ENCODE measurements at places on chromosomes 5 and 9. TPM values are rescaled to one million over a fixed set of nuclear protein-coding genes. Genes with fewer than 3 reads are reported as not detected.

DNA sequence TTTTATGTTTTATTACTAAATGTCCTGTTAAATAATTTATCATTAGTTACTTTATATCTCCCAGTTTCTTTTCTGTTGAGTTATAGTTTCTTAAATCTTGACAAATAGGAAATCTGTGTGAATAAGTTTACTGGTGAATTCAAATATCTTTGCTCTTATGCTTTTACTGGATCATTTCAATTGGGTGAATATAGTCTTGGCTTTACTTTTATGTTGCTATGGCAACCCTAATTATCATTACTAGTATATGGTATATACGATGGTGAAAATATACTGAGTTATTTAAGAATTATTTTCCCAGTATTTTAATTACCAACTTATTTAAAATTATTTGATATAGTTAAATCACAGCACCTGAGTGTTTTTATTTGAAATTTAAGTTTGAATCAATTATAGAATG lies 363.0 kb downstream of the CDH10 start:
- no peak for ATAC-seq

- no peak for ATAC-seq
Observed at GRCh38 chr9:125505988-125506438, 201.0 kb downstream of the MAPKAP1 start.

- ATAC-seq, result no peak
Observed at GRCh38 chr5:88858392-88858791, 24.6 kb downstream of the MEF2C start.

DNA sequence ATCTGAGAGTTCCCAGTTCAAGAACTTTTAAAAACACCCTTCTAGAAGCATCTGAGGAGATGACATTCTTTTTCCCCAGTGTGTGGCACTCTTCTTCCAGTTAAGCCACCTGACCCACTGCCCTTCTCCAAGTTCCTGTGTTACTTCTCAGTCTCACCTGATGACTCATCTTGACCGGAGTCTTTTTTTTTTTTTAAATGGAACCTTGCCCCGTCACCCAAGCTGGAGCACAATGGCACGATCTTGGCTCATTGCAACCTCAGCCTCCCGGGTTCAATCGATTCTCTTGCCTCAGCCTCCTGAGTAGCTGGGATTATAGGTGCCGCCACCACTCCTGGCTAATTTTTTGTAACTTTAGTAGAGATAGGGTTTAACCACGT lies 224.1 kb upstream of the DAB2 start:
- peak; percentile 78 for ATAC-seq

GRCh38 chr5:33801292-33801691 lies 90.5 kb downstream of the ADAMTS12 start:
- no peak for ATAC-seq

DNA sequence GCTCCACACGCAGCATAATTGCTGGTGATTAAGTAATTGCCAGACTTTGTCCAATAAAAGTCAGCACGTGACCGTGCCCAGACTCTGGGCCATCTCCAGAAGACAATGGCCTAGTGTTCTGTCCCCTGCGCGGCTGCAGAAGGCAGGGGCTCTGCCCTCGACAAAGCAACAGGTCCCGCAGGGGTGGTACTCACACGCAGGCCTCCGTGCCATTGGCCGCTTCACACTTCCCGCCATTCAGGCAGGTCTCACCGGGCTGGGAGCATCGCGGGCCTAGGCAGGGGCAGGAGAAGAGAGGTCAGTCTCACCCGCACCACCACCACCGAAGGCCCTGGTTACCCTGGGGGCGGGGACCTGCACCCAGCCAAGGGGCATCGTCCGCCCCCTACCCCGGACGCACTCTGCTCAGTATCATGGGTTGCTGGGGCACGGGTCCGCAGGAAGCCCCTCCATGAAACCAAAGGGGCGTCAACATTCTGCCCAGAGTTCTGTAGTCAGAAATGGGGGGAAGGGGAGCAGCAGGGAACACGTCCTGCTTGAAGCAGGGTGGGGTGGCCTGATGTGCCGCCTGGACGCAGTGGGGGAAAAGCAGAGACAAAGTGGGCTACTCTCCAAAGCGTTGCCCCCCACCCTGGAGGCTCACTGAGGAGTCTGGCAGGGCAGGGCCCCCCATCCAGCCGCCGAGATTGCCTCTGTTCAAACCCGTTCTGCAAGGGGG lies 1.9 kb downstream of the NOTCH1 start:
- ATAC-seq, result no peak

KIAA1958 gene
- total RNA-seq, result 3.9 TPM

TGFBI gene
- 13.4 TPM for total RNA-seq

GRCh38 chr5:107337281-107337680 lies 333.5 kb downstream of the EFNA5 start:
- peak; percentile 100 for ATAC-seq

ORM2 gene
- total RNA-seq, result 0.36 TPM

- no peak for ATAC-seq
Observed at GRCh38 chr5:160262151-160263074, 33.1 kb downstream of the FABP6 start.

- no peak for ATAC-seq
Observed at GRCh38 chr9:75147638-75148037, 59.3 kb downstream of the OSTF1 start.

FEM1C gene
- 9.0 TPM for total RNA-seq

- ATAC-seq, result peak; percentile 63
Observed at GRCh38 chr9:76302947-76303550, 91.2 kb downstream of the RFK start.

EXOSC2 gene
- 19.6 TPM for total RNA-seq

DNA sequence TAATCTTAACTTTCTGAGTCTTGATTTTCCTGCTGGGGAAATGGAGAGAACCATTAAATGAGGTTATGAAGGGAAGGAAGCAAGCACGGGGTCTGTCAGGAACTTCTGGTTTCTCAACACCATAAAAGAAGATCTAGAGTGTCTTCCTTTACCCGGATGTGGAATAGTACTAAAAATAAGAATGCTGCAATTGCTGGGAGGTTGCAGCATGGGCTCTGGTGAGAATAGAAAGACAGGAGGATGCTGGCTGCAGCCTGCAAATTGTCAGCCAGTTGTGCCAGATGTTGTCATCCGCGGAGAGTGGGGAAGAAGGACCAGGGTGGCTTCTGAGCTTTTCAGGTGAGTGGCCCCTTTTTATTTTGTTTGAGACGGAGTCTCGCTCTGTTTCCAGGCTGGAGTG lies 69.3 kb upstream of the STC2 start:
- no peak for ATAC-seq

C5 gene
- total RNA-seq, result 3.1 TPM

NR6A1 gene
- 1.7 TPM for total RNA-seq

DNA sequence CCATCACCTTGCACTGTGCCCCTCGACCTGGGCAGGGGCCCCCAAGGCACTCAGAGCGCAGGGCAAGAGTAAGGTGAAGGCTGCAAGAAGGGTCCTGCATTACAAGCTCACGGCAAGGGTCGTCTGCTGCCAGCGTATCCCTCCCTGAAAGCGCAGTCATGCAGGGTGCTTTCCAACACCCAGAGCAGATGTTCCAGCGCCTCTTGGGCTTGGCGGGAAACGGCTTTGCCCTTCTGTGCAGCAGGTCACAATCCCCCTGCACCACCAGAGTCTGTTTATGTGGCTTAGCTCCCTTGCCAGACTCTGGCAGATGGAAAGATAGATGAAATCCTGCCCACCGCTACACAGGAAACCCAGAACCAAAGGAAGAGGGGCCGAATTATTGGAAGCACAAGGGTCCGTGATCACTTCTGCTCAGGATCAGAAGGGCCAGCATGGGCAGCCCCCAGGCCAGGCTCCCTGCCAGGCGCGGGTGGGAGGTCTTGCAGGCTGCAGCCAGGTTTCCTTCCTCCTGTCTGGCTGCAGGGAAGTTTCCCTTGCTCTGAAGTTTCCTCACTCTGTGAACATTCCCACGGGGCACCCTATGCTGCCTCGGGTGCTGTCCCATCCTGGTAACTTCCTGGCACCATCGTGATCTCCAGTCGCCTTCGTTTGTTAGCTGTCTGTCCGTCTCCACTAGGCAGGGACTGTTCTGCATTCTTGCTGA lies 132.2 kb downstream of the ZNF354C start:
- ATAC-seq, result no peak

PCDHB4 gene
- 0.52 TPM for total RNA-seq

- no peak for ATAC-seq
Observed at GRCh38 chr9:117697046-117697445, 7.2 kb upstream of the TLR4 start.

DNA sequence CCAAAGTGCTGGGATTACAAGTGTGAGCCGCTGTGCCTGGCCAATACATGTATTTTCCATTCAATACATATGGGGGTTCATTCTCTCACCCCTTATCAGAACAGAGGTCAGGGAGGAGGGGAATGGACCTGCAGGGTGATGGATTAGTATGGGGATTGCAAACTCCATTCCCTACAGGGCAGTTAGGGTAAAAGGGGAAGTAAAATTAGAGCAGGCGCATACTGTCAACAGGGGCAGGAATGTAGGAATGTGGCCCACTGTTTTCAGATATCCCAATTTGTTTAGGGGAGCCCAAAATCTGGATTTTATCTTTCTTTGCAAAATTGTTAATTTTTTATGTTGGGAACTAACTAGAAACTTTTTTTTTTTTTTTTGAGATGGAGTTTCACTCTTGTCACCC lies 46.4 kb upstream of the SLC44A1 start:
- ATAC-seq, result no peak

DNA sequence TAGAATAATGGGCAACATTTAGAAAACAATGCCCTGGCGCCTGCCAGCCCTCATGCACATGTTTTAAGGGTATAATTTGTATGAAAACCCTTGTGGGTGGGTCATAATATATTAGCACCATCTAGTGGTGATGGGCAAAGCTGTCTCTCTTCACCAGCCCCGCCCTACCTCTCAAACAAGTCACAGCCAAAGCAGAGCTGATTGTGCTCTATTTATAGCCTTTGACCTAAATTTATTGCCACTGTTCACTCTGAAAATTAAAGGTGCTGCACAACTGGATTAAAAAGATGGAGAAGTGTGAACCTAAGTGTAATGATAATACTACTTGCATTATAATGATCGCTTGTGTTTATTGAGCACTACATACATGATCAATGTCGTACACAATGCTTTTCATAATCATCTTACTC lies 131.9 kb upstream of the ANKH start:
- peak; percentile 88 for ATAC-seq

DNA sequence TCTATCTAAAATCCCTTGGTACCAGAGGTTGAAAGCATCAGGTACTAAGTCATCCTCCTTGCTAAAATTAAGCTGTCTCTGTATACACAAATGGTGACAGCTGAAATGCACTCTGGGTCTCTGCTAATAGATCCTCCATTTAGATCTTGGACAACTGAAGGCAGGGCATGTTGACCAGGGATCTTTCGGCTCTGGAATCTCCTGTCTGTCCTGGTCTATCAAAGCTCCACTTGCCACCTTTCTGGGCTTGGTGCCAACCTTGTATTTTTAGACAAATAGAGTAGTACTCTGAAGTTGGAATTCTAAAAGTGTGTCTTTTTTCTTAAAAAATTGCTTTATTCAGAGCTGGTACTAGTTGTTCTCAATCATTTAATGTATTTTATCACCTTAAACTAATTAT lies 135.2 kb upstream of the HMHB1 start:
- no peak for ATAC-seq

GABRG2 gene
- total RNA-seq, result not detected

- ATAC-seq, result peak; percentile 50
Observed at GRCh38 chr5:93789173-93790067, 48.0 kb upstream of the POU5F2 start.

RANBP3L gene
- total RNA-seq, result 0.16 TPM

SPATA31A3 gene
- not detected for total RNA-seq

DNA sequence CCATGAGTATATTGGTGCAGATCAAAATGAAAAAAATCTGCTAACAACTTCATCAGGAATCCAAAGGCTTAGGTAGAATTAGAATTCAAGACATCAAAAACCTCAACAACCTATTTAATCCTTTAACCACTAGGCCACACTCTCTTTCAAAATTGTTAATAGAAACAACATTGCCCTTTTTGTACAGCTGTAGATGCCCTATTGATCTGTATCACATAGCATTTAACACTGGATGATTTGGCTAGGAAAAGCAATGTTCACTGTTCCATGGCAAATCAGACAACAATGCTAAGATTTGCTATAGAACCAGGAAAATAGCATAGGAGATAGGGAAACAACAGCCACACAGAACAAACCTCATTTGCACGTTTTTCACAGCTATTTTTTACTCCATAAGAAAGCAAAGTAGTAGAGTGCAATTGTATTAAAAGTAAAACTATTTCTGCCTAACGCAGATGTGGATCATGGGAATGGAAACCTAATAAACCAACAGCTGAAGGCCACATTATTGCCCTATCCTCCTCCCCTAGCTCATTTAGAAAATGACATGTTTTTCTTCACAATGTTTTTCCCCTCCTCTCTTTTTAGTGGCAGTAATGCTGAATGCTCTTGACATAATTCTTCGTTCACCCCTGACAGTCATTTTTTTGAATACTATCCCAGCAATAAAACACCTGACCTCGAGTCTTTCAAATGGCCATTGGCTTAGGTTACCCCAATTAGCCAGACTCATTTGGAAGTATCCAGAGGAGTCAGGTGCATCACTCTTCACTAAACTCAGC lies 373.0 kb upstream of the CCNH start:
- no peak for ATAC-seq

TICAM2 gene
- 1.2 TPM for total RNA-seq

DNA sequence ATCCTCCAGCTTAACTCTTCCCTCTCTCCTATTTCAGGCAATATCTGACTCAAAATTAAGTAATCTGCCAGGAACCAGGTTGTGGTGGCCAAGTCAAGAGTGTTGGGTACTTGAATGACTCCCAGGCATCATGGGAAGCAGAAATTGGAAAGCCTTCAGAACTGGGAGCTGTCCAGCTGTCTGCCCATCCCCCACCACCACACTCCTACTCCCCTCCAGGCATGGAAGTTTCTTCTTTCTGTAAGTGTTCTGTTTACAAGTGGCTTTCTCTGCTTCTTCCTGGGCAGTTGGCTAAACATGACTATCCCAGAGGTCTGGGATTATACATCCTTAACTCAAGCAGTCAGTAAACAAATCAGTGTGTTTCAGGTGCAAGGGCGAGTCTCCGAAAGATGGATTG lies 14.6 kb upstream of the PBX3 start:
- no peak for ATAC-seq

- ATAC-seq, result no peak
Observed at GRCh38 chr5:67378256-67378655, 181.7 kb upstream of the CD180 start.

CAPSL gene
- not detected for total RNA-seq

GRCh38 chr5:52007230-52007858 lies 624.1 kb downstream of the ISL1 start:
- ATAC-seq, result peak; percentile 33

DNA sequence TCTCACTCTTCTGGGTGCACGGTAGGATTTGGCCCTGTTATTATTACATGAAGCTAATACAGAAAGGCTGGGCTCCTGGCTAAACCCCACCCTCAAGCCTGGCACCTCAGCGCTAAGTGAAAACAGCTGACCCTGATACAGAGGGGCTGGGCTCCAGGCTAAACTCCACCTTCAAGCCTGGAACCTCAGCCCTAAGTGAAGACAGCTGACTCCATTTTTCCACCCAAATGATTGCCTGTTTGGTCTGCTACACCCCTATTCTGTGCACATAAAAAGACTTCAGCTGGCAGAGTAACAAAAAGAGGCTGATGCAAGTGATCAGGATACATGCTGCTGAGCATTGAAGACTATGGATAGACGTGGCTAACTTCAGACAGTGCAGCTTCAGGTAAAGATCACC lies 148.4 kb upstream of the CLINT1 start:
- ATAC-seq, result no peak
